ENCODE measurements at places on chromosomes 5 and 9. TPM values are rescaled to one million over a fixed set of nuclear protein-coding genes. Genes with fewer than 3 reads are reported as not detected.

BAAT gene
- total RNA-seq: not detected

C1QTNF3 gene
- 4.3 TPM for total RNA-seq

SVEP1 gene
- 0.22 TPM for total RNA-seq

ETF1 gene
- total RNA-seq: 94.9 TPM

RANBP3L gene
- total RNA-seq: not detected

ZNF169 gene
- total RNA-seq: 2.4 TPM

SLC6A18 gene
- total RNA-seq: not detected

FRMPD1 gene
- not detected for total RNA-seq

LPAR1 gene
- total RNA-seq: 17.9 TPM

PCDHGA3 gene
- 0.33 TPM for total RNA-seq

PAXX gene
- total RNA-seq: 16.8 TPM

PCA3 gene
- 0.39 TPM for total RNA-seq

SOWAHA gene
- total RNA-seq: 13.0 TPM

SOX30 gene
- not detected for total RNA-seq

TRIM36 gene
- total RNA-seq: 0.98 TPM

NXNL2 gene
- 1.2 TPM for total RNA-seq

RLN2 gene
- not detected for total RNA-seq

HDAC3 gene
- total RNA-seq: 66.4 TPM

GM2A gene
- 86.1 TPM for total RNA-seq

SPIN1 gene
- 112 TPM for total RNA-seq

FANCG gene
- 39.7 TPM for total RNA-seq

SLC36A3 gene
- not detected for total RNA-seq

SPINK5 gene
- total RNA-seq: not detected

ASS1 gene
- total RNA-seq: 5.5 TPM

PLPPR1 gene
- total RNA-seq: not detected

PPP2R2B gene
- total RNA-seq: under 0.01 TPM

TXNDC8 gene
- not detected for total RNA-seq

KIF27 gene
- total RNA-seq: 5.5 TPM

PPP1R26 gene
- 7.6 TPM for total RNA-seq

CARD6 gene
- 0.43 TPM for total RNA-seq

AJM1 gene
- total RNA-seq: 1.2 TPM

DMGDH gene
- not detected for total RNA-seq

QRFP gene
- total RNA-seq: not detected

TPPP gene
- total RNA-seq: not detected

EQTN gene
- total RNA-seq: 0.22 TPM

Data from placental epithelial cell (primary cell).